ENCODE measurements at places on chromosomes 16 and 17. TPM values are rescaled to one million over a fixed set of nuclear protein-coding genes. Genes with fewer than 3 reads are reported as not detected.

Gene UNC13D
- 0.48 TPM for total RNA-seq

Gene MARCHF10
- total RNA-seq = not detected

Gene SOCS3
- 36.3 TPM for total RNA-seq

Gene NKD1
- 0.08 TPM for total RNA-seq

Gene KRTAP4-5
- total RNA-seq = not detected

Gene HS3ST3A1
- 55.3 TPM for total RNA-seq

Gene SENP3
- 73.4 TPM for total RNA-seq

Gene SDF2
- 68.8 TPM for total RNA-seq

Gene ATP2A1
- total RNA-seq = 0.65 TPM

Gene UTS2R
- total RNA-seq = 0.13 TPM

Gene PGAP6
- total RNA-seq = 53.6 TPM

Gene ANKS4B
- total RNA-seq = not detected

Gene NPIPA2
- not detected for total RNA-seq

Gene SNX20
- total RNA-seq = not detected
